IPS DF 6.9 (cell line): ENCODE measurements at places on chromosomes 3 and 15.

DNA sequence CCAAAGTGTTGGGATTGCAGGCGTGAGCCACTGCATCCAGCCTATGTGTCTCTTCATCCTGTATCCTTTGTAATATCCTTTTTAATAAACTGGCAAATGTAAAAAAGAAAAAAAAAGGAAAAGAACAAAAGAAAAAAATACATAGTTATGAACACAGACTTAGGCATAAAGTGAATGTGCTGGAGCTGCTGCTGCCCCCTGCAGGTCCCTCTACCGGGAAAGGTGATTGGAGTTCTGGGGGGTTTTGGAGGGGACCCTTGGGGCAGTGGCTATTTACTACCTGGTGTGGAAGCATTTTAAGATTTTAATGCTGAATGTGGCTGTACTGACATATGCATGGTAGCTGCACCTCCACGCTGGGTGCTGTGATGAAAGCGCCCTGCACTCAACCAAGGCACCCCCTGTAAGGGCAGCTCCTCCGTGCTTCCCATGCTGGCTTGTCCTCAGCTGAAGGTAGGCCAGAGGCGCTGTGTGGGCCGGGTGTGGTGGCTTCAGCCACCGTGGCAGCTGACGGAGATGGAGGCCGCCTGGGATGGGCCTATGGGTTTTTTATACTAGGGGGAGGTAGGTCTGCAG is 49.9 kb downstream of the RPLP1 start:
- no peak for DNase-seq
- no peak overlapping the region for H3K4me3 ChIP-seq
- H3K27ac ChIP-seq: no peak overlapping the region
- no peaks in the 10 kb centered on the region for H3K36me3 ChIP-seq
- no peaks in the 10 kb centered on the region for H3K4me1 ChIP-seq
- no peaks in the 10 kb centered on the region for H3K27me3 ChIP-seq

DNA sequence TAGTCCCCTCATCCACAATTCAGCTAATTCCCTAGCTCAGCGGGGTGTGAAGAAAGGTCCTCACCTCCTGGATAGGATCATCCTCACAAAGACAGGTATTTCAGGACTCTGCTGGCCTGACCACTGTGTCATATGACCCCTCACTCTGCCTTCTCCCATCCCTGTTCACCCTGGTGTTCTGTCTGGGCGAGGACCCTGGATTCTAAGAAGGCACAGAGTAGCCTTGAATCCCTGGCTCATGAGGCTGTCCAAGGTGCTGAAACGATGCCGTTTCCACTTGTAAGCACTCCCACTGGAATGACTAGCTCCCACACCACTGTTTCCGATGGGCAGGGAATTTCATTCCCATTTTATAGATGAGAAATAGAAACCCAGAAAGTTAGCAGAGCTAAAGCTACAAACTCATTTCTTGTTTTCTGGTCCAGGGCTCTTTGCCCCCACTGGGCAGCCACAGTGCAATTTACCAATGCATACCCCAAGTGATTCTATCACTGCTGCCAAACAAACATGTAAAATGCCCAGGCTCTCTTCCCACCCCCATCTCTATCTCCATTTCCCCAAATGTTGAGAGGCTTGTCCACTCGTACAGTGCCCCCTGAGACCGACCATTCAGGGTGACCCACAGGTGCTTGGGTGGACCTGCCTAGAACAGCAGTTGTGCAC is 83.2 kb downstream of the RAB11A start:
- no peak overlapping the region for H3K27ac ChIP-seq
- no peaks in the 10 kb centered on the region for H3K36me3 ChIP-seq
- DNase-seq: peak; percentile 54
- no peaks in the 10 kb centered on the region for H3K27me3 ChIP-seq
- H3K4me3 ChIP-seq: no peak overlapping the region

- no peaks in the 10 kb centered on the region for H3K4me1 ChIP-seq
- H3K36me3 ChIP-seq: no peaks in the 10 kb centered on the region
- DNase-seq: no peak
- no peak overlapping the region for H3K27ac ChIP-seq
Observed at GRCh38 chr3:5456199-5456598, 268.7 kb downstream of the EDEM1 start.

DNA sequence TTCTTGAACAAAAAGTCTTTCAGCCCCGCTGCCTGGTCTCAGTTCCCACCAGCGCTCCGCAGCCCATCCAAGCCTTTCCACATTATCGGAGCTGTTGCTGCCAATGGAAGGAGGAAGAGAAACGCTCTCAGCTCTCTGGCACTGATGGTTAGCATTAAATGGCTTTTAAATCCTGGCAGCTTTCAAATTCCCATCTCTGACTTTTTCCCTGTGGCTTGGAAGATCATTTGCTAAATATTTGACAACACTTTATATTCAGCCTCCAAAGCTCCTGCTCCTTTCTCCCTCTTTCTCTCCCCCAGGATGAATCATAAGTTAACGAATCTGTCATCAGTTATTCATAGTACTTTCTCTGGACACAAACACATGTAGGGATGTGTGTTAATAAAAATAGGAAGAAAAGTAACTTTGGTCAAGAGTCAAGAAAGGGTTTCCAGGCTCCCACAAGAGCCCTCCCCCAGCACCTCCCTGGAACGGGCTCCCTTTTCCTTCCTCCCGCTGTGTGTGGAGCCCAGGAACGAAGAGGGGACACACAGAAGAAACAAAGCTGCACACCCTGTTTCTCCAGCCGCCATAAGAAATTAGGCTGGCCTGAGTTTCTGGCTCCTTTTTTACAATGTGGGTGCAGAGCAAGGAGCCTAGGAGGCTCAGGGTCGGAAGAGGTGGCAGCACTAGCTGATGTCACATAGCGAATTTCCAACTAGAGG is 47.6 kb upstream of the TSEN2 start:
- H3K27me3 ChIP-seq: no peaks in the 10 kb centered on the region
- no peaks in the 10 kb centered on the region for H3K4me1 ChIP-seq
- no peaks in the 10 kb centered on the region for H3K36me3 ChIP-seq
- DNase-seq: no peak
- no peak overlapping the region for H3K27ac ChIP-seq

- no peak overlapping the region for H3K4me3 ChIP-seq
- DNase-seq: no peak
- H3K27me3 ChIP-seq: no peaks in the 10 kb centered on the region
Observed at GRCh38 chr3:72279631-72280041, 494.7 kb upstream of the PROK2 start.

GRCh38 chr3:69747511-69748258 is 8.4 kb downstream of the MITF start:
- no peaks in the 10 kb centered on the region for H3K27me3 ChIP-seq
- H3K4me1 ChIP-seq: no peaks in the 10 kb centered on the region
- H3K36me3 ChIP-seq: no peaks in the 10 kb centered on the region
- no peak for DNase-seq

DNA sequence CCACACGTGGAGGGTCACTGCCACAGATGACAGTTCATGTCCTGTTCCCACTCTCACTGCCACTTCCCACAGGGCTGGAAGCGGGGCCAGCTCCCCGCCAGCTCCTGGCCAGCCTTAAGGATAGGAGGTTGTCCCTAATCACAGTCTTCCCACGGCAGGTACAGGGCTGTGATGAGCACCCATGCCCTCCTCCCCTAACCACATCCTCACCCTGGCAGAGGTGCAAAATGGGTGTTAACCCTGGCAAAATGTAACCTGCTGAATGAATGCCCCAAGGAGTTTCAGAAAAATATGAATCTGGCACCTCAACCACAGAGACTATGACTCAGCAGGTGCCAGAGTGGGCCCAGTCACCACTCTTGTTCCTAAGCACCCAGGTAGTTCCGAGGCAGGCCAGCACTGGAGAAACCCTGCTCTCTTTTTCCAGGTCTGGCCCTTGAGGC is 185.1 kb upstream of the TPM1 start:
- no peaks in the 10 kb centered on the region for H3K36me3 ChIP-seq
- H3K4me3 ChIP-seq: no peak overlapping the region
- H3K27me3 ChIP-seq: no peaks in the 10 kb centered on the region
- H3K27ac ChIP-seq: no peak overlapping the region

DNA sequence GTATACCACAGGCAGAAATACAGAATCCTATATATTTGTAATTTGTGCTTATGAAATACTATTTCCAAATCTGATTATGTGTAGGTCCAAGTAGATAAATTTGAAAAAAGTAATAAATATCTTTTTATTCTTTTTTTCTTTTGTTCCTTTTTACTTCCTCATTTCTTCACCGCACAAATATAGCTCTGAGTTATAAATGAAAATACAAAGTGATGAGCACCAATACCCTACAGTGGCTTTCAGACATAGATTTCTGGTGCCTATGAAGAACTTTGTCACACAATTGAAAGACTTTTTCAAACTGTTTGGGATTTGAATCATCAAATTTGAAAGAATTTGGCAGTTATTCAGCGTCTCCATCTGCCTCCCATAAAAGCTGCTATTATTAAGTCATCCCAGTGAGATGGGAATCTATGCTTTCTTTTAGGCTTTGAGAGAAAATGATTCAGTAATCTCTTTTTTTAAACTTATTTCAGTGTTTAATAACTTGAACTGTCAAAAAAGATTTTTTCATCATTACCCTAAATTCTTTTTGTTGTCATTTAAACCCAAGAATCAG is 363.6 kb upstream of the GOLIM4 start:
- no peak overlapping the region for H3K4me3 ChIP-seq
- H3K4me1 ChIP-seq: no peaks in the 10 kb centered on the region

GRCh38 chr15:45637552-45638033 is 2.8 kb downstream of the SQOR start:
- H3K36me3 ChIP-seq: no peaks in the 10 kb centered on the region
- peaks cover 3% of the 10 kb centered on the region; the same call in 1 of the 2 replicates for H3K27me3 ChIP-seq
- no peak for DNase-seq

- H3K4me1 ChIP-seq: no peaks in the 10 kb centered on the region
- H3K27me3 ChIP-seq: no peaks in the 10 kb centered on the region
- no peak overlapping the region for H3K27ac ChIP-seq
- no peak for DNase-seq
- no peaks in the 10 kb centered on the region; the same call in 1 of the 2 replicates for H3K36me3 ChIP-seq
Observed at GRCh38 chr15:89149501-89150101, 61.3 kb downstream of the ABHD2 start.

DNA sequence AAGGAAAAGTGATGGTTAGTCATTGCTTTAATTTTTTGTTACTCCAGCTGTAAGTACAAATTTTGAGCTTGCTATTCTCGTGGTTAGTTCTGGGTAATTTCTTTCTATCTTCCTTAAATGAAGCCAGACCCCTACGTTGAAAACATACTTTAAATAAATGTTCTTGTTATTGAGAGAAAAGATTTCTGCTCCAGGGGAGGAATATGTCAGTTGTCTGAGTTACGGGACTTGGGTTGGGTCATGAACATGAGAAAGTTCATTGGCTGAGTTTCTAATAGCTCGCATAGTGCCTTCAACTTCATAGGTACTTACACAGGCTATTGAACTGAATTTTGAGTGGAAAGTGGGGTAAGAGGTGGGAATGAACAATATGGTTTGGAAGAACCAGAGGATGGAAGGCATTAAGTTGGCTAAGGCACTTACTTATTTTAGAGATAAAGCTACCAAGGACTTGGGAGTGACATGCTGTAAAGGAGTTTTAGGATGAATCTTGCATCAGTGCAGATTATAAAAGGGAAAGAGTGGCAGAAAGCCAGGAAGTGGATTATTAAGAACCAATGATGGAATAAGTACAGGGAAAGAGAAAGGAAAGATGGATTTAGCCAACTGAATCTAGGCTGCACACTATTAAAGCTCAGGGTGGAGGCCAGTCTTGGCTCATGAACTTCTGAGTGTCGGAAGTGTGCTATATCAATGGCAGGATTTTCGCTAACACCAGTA is 1.4 kb downstream of the RPSA start:
- peak overlapping the region; percentile 12; the same call in 1 of the 2 replicates for H3K4me3 ChIP-seq
- no peaks in the 10 kb centered on the region for H3K27me3 ChIP-seq
- no peaks in the 10 kb centered on the region for H3K4me1 ChIP-seq
- H3K36me3 ChIP-seq: peaks cover 42% of the 10 kb centered on the region; the same call in 1 of the 2 replicates
- no peak overlapping the region for H3K27ac ChIP-seq
- no peak for DNase-seq

DNA sequence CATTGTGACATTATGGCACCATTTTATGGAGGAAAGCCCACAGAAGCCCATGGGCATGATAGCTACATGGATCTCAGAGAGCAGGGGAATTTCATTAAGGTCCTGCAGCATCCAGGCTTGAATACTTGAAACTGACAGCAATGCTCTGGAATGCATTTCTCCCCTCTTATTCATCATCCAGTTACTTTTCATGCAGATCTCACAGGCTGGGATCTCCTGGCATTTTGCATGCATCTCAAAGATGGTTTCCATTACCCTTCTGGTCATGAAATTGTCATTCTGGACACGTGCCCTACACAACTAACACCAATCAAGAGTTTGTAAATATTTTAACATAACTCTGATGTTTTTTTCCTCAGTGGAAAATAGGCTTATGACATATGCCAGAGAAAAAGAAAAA is 32.4 kb downstream of the VGLL3 start:
- H3K36me3 ChIP-seq: no peaks in the 10 kb centered on the region
- no peak overlapping the region for H3K4me3 ChIP-seq
- no peak overlapping the region for H3K27ac ChIP-seq
- DNase-seq: no peak
- H3K27me3 ChIP-seq: no peaks in the 10 kb centered on the region

DNA sequence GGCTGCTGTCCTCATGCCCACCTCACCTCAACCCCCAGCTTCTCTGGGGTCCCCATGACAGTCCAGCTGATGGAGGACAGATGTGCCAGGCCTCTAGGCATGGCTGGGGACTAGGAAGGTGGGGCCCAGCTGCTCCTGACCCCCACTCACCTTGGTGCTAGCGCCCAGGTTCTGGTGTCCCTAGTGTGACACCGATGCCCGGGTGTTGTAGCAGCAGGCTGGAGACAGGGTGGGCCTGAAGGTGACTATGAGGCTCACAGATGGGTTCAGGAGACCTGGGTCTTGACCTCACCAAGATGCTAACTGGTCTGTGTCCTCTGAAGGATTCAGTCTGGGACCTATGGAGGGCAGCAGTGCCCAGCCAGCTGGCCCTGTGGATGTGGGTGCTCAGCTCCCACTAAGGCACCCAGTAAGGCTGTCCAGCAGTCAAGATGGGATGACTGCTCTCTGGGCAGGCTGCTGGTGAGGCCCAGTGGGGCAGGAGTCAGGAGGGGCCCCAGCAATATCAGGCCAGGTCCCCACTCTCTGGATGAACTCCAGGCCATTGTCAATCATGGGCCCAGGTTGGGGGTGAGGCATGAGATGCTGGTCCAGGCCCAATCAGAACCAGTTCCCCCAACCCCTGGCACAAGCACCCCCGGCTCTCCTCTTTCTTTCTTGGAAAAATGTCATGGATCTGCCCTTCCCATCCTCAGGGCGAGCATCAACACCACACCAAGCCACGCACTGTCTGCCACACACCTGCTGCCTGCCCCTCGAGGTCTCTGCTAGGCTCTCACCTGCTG is 33.0 kb downstream of the ALDH1L1 start:
- H3K27me3 ChIP-seq: no peaks in the 10 kb centered on the region
- no peaks in the 10 kb centered on the region for H3K36me3 ChIP-seq
- no peak overlapping the region for H3K27ac ChIP-seq

- no peaks in the 10 kb centered on the region for H3K36me3 ChIP-seq
- no peaks in the 10 kb centered on the region for H3K27me3 ChIP-seq
- no peak overlapping the region for H3K27ac ChIP-seq
- no peak for DNase-seq
Observed at GRCh38 chr15:35302334-35302733, 217.2 kb upstream of the NANOGP8 start.
